NCI-H2081 (cell line): ENCODE measurements at places on chromosomes 6 and 20.

DNA sequence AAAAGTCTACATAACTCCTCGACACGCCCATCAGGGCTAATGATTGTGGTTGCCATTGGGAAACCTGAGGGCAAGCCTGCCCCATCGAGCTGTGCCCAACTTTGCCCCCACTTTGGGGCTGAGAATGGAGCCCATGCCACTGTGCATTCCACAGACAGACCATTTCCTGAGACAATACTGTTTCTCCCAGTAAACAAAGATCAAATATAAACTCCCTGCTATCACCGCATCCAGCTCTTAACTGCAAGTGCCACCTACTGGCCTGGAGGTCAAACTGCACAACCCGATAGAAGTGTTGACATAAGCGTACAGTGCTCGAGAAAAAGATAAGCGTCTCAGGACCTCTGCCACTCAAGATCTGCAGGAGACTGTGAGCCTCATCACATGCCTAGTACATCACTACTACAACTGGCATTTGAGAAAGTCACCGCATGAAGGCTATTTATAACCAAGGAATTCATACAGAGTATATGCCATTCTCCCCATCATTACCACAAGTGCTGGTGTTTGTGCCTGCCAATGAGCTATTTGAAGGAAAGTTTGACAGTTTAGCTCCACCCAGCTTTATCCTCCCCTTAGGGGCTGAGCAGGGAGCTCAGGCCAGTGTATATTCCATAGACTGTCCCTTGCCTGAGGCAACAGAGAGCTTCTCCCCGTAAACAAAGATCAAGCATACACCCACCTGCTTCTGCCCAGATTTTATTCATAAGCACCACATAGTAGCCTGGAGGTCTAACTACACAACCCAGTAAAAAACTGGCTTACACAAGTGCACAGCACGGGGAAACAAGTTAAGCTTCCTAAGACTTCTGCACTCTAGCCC, 4.5 kb upstream of the DEFB126 start:
- DNase-seq: no peak

GRCh38 chr6:160138839-160139419, 17.3 kb downstream of the SLC22A1 start:
- DNase-seq: no peak

DNA sequence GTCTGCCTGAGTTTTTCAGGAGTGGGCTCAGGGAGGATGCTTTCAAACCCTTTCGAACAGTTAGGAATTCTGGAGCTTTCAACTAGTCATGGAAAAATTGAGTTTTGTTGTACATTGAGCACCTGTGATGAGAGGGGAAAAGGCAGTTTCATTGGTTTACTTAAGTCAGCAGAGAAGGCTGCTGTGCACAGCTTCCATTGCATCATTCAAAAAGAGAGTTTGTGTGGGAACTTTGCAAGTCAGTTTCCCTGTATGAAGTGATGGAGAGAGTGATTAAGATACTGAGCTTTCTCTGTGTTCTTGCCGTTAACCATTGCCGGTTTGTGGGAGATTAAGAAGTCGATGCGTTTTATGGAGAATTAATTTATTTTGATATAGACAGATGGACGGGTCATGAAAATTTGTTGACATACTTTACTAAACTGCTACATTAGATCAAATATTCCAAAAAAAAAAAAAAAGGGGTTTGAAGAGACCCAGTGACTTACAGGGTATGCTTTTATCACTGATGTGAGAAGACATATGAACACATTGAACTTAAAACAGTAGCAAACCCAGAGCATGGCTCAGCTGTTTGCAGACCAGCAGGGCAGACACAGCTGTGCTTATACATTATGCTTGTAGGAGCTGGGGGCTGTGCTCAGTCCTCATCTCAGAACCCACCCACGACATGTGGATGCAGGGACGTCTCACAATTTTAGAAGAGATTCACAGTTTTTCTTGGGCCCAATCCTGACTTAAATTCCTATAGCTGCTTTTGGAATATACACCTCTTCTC, 234.1 kb downstream of the SOX4 start:
- no peak for DNase-seq

- no peak for DNase-seq
Observed at GRCh38 chr6:113662093-113662665, 195.0 kb upstream of the MARCKS start.

DNA sequence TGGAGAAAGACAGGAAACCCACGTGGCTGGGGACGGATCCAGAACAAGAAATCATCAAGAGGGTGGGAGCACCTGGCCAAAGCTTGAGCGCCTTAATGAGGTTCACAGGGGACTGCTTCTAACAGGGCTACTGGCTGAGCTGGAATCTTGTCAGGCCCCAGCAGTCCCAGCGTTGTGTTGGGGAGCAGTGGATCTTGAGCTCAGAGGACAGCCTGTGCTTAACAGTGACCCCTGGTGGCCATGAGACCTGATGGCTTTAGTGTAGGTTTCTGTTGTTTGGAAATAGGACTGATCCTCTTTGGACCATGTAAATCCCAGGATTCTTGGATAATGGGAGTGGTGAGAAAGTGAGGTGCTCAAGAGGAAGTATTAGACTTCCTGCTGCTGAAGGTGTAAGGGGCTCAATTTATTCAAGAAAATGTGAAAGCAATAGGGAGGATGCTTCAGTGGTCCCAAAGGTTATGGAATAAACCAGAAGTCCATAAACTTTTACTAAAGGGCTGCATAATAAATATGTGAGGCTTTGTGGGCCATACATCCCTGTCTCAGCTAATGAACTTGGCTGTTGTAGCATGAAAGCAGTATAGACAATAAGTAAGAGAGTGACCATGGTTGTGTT, 216.2 kb downstream of the NFATC2 start:
- DNase-seq: peak; percentile 32

DNA sequence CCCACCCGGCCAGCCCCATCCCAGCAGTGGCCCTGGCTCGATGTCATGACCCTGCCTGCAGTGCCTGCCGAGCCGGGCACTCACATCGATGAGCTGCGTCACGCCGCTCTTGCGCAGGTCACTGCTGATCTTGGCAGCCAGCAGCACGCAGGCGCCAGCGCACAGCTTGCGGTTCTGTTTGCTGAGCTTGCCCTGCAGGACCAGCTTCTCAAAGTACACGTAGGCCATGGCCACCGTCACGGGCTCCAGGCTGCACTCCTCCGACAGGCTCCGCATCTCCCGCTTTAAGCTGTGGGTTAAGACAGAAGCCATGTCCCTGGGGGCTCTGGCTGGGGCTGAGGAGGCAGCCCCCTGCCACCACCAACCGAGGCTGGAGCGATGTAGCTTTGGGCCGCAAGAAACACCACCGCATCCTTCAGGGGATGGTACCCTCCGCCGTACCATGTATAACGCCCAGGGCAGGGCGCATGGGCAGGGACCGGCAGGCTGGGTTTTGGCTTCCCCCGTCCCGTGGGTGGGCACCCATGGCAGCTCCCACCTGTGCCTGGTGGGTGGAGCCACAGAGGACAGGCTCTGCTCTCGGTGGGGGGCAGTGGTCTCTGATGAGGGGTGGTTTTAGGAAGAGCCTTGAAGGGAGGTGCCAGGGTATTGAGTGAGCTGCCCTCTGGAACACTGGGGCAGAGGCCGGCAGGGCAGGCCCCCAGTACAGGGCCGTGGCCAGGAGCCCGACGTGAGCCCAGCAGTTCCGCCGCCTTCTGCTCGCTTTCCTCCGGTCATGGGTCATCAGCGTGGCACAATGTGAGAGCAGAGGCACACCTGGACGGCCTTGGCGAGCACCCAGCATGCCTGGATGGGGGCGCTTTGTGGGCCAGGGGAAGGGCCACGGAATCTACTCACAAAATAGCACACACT, 4.5 kb downstream of the RPS21 start:
- DNase-seq: no peak

DNA sequence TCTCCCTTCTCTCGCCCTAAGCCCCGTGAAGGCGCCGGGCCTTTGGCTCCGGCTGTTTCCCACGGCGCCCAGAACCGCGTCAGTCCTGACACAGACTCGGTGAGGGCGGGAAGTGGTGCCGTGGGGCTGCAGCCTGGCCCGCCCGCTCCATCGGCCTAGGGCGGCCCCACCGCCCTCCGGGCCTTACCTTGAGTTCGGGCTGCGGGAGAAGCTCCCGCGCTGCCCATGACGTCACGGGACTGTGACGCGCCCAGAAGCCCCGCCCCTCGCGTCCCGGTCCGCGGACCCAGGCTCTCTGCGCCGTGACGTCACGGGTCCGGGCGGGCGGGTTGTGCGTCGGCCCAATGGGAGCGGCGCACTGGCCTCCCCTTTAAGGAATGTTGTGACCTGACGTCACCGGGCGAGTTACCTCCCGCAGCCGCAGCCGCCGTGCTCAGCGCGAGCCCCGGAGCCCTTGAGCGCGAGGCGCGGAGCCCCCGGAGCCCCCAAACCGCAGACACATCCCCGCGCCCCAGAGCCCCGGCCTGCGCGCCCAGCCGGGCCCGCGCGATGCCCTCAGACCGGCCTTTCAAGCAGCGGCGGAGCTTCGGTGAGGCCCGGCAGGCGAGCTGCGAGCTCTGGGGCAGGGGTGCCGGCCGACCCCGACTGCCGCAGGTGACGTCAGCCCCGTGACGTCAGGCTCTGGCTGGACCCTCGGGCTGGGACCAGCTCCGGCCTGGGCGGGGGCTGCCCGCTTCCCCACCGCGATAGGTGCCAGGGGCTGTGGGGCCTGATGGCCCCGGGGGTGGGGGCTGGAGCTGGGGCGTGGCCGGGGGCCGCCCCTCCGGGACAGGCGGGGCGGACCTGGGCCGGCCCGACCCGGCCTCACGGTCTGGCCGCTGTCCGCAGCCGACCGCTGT, at the start of gene MAP1LC3A:
MAP1LC3A (plus strand) TSS at position 399 of the 899 bp plus-strand sequence; CDS start at position 550, 151 bp downstream.
- peak; percentile 92 for DNase-seq

DNA sequence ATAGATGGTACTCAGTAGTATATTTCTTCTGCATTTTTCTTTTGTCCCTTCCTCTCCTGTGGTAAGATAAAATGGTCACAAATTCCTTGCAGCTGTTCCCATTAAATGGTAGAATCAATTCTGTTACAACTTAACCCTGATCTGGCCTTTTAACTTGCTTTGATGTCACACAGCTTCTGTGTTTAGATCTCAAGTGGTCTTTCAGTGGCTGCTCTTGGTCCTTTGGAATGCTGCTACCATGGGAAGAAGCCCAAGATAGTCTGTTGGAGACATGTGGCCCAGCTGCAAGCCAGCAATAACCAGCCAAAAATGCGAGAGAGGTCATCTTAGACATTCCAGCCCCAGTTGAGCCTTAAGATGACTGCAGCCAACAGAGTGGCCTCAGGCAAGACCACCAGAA, 429.7 kb downstream of the KIF16B start:
- DNase-seq: no peak

- DNase-seq: no peak
Observed at GRCh38 chr6:78808933-78809332, 58.4 kb upstream of the IRAK1BP1 start.

- DNase-seq: no peak
Observed at GRCh38 chr6:99471638-99472037, 43.6 kb downstream of the USP45 start.
